ENCODE measurements at places on chromosomes 12 and 14.

- no peak for DNase-seq
These were observed 841.4 kb downstream of the FSCB start for GRCh38 chr14:43665570-43666267.

- DNase-seq, result no peak
These were observed 144.8 kb upstream of the PTPRQ start for GRCh38 chr12:80299219-80299618.

DNA sequence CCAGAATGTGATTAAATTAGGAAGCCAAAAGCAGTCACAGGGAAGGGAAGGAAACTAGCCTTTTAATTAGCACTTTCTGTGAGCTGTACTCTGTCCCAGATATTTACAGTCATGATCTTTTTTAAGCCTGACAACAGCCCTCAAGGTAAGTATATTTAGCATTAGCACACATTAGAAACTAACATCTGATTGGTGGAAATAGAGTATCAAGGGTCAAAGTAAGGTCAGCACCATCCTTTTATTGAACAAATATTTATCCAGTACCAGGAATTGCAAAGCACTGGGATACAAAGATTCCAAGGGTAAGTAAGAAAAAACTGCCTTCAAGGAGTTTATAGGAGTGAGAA is 28.2 kb downstream of the RPGRIP1 start:
- DNase-seq, result no peak

GRCh38 chr12:44058366-44058765 is 222.5 kb downstream of the TMEM117 start:
- no peak for DNase-seq

GRCh38 chr14:24965934-24966578 is 83.9 kb downstream of the STXBP6 start:
- DNase-seq, result peak; percentile 89

DNA sequence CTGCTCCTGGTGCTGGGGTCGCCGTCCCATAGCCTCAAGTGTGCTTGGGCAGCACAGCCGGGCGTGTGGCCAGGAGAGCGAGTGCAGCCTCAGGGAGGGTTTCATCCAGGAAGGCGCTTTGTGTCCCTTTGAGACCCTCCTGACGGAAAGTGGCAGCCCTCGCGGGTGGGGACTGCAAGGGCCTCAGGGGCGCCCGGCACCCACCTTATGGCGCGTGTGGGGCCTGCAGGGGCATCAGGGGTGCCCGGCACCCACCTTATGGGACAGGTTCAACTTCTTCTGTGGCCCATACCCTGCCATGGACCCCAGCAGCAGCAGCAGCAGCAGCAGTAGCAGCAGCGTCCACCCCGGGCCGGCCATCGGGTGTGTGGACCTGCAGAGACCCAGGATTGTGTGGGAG is 4.5 kb downstream of the LRCOL1 start:
- DNase-seq, result no peak

DNA sequence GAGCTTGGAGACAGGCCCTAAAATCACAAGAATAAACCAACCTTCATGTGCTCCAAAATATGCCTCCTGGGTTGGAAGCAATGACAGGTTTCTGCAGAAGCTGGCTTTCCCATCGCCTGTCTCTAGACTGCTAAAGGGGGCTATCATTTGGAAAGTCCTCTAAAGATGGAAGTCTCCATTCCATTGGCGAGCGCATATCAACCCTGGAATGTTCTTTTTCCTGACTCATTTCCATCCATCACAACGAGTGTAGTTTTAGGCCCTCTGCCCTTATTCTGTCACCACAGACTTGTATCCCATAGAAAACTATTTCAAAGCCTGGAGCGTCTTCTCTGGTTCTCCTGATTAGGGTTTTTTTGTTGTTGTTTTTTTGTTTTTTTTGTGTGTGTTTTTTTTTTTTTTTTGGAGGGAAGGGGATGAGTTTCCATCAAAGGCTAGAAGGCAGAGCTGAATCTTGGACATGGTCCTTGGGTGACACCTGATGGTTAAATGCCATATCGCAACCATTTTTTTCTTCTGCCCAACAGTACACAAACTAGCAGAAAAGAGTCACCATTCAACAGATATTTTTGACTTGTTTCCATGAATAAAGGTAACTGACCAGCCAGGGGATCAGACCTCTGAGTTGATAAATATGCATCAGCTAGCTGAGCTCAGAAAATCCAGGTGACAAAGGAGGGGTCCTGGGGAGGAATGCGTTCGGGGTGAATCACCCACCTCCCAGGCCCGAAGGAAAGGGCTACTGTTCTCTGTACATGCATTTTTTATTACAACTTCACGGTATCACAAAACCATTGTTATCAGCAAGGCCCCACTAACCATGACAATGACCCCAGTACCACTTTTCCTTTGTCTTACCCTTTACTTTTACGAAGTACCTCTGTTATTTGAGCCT is 40.5 kb downstream of the KCNA5 start:
- peak; percentile 74 for DNase-seq

- no peak for DNase-seq
These were observed 15.2 kb downstream of the RILPL2 start for GRCh38 chr12:123421314-123421713.

GRCh38 chr12:99334285-99335056 is 313.1 kb upstream of the GARIN6 start:
- DNase-seq, result no peak

- DNase-seq, result no peak
These were observed 3.7 kb upstream of the SIX1 start for GRCh38 chr14:60652674-60653651.

DNA sequence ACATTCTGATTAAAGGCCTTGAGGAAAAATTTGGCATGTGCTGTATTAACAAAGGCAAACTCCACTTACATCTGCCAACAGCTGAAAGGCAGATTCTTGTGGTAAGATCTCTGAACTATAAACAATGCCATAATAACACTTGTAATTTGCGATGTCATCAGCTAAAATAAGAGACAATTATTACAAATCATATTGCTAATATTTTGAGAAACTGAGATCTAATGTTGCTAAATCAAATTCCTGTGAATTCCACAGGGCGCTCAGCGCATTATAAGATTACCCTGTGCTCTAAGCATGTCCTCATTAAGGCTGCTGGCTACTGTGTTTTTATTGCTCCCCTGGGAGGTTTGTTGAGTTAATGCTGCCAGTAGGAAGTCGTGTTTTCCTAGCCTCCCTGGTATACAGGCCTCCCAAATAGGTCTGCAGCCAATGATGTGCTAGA is 244.8 kb downstream of the DACT1 start:
- DNase-seq, result peak; percentile 61

All from AG08395 (cell line).